ENCODE measurements at places on chromosomes 4 and X.

DNA sequence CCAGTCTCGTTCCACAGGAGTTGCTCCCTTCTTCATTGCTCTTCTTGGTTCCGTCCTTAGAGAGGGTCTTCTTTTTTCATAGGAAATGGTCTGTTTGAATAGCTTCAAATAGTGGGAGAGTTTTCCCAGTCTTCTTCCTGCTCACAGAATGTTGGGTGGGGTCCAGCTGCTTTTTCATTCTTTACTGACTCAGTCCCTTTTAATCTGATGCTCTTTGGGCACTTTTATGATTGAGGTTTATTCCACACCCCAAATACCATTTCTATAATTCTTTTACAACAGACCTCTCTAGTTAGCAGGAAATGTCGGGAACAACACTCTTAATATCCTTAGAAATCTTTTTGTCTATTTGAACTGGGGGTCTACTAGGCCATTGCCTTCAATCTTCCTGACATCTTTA is 239.5 kb downstream of the PRDM5 start:
- no peak for DNase-seq

DNA sequence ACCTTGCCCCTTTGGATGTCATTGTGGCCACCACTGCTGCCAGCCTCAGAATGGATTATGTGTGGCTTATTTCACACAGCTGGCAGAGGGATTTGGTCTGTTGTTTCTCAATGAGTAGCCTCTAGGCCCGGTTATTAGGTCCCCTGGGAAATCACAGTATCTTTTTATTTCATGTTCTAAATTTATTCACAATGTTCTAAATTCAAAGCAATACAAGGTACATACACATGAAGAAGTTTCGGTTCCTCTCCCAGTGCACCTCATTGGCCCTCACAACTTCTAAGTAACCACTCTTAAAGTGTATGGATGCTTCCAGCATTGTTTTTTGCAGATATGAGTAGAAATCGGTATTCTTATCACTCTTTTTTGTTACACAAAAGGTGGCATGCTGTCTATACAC is 262.7 kb downstream of the RCHY1 start:
- DNase-seq: no peak

DNA sequence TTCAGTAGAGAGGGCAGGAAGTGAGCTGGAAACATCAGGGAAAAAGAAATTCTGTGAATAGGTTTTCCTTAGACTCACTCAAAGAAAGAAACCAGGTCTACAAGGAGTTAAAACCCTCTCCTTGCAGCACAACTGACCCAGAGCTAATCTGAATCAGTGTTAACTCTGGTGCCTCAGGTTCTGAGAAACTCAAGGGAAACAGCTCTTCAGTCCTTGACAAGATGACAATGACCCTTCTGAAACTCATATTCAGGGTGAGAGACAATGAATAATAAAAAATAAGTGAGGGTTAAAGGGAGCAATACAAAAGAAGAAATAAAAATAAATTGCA is 903.6 kb downstream of the STPG2 start:
- no peak for DNase-seq

GRCh38 chrX:15790769-15791290 is 546 bp downstream of the ZRSR2 start:
- DNase-seq: no peak

GRCh38 chr4:83268491-83268890 is 16.1 kb downstream of the COQ2 start:
- no peak for DNase-seq

- DNase-seq: no peak
Measured at GRCh38 chrX:155070663-155070974, 317 bp downstream of the CMC4 start.

DNA sequence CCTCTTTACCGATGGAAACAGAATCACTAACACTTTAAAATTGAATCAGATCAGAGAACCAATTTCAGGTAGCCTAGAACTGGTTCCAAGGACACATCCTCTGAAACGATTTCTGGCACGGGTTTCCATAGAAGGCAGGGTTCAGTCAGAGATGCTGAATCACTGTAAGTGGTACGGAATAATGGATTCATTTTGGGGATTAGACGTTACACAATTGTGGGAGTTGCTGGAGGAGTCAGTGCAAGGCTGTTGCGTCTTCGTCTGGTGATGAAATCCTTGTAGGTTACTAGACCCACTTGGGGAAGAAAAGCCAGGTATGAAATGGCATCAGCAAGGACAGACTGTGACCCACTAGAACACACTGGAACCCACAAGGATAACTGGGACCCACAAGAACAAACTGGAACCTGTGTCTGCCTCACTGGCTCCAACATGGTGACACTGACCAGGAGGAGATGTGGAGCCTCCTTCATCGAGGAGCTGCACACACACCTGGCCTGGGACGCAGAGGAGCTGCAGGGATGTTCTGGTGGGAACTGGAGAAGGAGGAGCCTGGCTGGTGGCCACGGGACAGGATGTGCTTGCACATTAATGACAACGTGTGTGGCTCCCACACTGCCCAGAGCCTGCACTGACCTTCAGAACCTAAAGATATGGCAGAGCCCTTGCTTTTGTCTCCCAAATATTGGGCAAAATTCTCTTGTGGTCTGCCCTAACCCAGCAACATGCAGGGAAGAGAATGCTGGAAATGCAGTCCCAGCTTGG is 105.1 kb downstream of the TRAPPC11 start:
- DNase-seq: no peak

- DNase-seq: peak; percentile 63
Measured at GRCh38 chrX:154396973-154397887, 947 bp upstream of the RPL10 start.

DNA sequence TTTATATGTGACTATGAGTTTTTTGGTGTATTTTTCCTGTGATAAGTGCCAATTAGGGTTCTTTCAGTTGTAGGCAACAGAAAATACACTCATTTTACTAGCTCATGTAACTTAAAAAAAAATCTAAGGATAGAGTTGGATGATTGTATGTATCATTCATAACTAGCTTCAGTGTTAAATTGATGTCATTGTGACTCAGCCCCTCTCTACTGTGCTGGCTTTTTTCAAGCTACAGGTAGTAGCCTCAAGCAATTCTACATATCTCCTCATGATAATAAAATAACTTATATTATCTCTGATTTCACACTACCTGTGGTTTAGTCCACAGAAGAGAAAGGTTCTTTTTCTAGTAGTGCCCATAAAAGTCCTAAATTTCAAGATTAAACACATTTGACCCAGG is 11.9 kb downstream of the WDR17 start:
- DNase-seq: no peak

- no peak for DNase-seq
Measured at GRCh38 chr4:117773064-117773936, 261.0 kb upstream of the NDST3 start.

DNA sequence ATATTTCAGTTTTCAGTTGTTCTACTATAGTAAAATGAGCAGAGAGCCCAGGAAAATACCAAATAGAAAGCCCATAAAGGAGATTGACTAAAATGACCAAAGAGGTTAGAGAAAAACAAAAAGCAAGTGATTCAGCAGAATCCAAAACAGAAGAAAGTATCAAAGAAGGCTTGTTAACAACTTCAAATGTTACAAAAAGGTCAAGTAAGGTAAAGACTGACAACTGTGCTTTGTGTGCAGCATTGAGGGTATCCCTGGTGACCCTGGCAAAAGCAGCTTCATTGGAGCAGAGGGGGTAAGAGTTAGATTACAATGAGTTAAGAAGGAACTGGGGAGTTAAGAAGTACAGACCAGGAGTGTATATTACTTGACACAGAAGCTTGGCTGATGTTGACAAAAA is 317.9 kb downstream of the OPHN1 start:
- DNase-seq: no peak

- no peak for DNase-seq
Measured at GRCh38 chrX:33211356-33212260, at the start of gene DMD. TSS of gene DMD (minus strand) at chrX:33211549. CDS start at chrX:33211312, 237 bp downstream.

GRCh38 chr4:27096142-27096824 is 235.6 kb downstream of the STIM2 start:
- no peak for DNase-seq

GRCh38 chr4:14338585-14339265 is 663.6 kb upstream of the CPEB2 start:
- DNase-seq: no peak

DNA sequence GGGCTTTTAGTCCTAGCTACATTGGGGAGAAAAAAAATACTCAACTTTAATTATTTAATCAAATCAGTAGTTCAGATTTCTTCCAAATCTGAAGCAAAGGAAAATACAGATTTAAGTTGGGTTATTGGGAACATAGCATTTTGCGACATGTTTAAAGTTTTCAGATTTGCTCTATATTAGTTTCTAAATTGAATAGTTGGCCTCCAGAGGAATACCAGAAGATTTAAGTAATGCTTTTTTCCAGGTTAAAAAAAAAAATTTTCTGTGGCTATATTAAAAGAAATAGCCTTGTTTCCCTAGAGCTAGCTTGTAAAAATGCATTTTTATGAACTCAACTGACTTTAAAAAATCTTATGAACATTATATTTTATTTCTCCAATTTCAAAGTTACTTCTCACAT is 115.9 kb downstream of the DDX53 start:
- no peak for DNase-seq

DNA sequence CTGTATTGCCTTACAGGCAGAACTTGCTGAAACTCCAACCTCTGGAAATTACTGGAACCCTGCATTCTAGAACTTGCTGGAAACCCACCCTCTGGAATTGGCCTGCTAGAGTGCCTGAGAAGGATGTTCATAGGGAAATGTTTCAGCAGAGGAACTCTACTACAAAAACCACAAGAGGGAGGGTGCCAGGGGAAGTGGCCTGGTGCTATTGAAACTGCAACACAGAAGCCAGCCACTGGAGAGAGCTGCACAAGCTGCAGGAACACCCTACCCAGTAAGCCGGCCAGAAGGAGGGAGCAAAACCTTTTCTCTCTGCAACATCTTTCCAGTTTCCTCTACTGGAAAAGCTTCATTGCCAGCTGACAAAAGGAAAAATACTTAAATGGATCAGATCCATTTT is 2.5 kb upstream of the BRWD3 start:
- DNase-seq: no peak

- DNase-seq: peak; percentile 27
Measured at GRCh38 chrX:74383611-74384010, 37.7 kb upstream of the SLC16A2 start.

DNA sequence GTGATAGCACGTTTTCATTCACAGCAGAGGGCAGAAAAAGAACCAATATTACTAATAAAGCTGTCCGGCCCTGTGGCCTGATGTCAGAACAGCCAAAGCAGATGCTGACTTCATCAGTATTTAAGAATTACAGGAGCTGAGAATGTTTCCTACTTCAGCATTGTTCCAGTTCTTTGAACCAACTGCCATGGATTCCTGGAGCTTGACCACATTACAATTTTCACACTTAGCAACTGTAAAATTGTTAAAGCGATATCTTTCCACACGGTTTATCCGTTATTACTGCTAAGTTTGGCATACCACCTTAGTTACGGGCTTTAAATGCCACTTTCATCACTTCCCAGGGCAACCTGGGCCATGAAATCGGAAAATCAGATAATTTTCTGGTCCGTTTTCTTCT is 118.2 kb downstream of the EPHA5 start:
- DNase-seq: no peak

- no peak for DNase-seq
Measured at GRCh38 chrX:131831185-131831520, 191.9 kb upstream of the STK26 start.

GRCh38 chr4:83356899-83357661 is 22.4 kb upstream of the HPSE start:
- no peak for DNase-seq

- no peak for DNase-seq
Measured at GRCh38 chr4:10279261-10279660, 162.7 kb upstream of the WDR1 start.

GRCh38 chr4:74999714-75000309 is 66.9 kb downstream of the PARM1 start:
- DNase-seq: no peak

- DNase-seq: no peak
Measured at GRCh38 chr4:8255698-8256441, 13.7 kb upstream of the HTRA3 start.

GRCh38 chrX:131812847-131813825 is 210.0 kb upstream of the STK26 start:
- DNase-seq: no peak

DNA sequence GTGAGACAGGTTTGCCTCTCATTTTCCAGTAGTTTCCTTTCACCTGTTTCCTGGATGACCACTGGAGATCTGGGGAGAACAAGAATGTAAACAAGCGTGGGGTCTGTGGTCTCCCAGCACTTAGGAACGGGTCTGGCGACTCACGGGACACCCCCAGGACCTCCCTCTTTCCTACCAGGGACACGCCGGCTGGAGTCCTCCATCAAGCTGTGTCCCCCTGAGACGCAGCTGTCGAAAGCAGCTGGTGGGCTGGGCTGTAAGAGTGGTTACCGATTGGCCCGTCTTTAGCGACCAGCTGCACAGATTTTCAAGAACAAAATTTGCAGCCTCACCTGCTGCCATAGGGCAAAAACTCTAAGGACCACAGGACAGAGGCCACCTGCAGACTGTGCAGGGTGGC is 11.9 kb downstream of the LRPAP1 start:
- no peak for DNase-seq

- DNase-seq: no peak
Measured at GRCh38 chrX:118520216-118521206, 24.9 kb downstream of the DOCK11 start.

DNA sequence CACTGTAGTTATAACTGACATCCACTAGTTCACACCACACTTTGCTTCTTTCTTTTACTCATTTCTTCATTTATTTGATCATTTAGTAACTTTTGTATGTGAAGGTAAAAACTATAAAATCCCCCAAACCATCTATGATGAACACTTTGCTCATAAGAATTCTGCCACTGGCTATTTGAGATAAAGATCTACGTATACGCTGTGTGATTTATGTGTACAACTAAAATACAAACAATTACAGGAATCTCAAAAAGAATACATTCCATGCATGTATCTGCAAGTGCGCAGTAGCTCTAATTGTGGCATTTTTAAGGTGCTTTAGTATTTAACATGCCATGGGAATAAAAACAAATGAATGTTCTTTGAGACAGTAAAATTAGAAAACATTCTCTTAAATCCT is 156.9 kb upstream of the NAP1L5 start:
- DNase-seq: no peak

- DNase-seq: no peak
Measured at GRCh38 chr4:54281054-54281766, 52.1 kb downstream of the PDGFRA start.

DNA sequence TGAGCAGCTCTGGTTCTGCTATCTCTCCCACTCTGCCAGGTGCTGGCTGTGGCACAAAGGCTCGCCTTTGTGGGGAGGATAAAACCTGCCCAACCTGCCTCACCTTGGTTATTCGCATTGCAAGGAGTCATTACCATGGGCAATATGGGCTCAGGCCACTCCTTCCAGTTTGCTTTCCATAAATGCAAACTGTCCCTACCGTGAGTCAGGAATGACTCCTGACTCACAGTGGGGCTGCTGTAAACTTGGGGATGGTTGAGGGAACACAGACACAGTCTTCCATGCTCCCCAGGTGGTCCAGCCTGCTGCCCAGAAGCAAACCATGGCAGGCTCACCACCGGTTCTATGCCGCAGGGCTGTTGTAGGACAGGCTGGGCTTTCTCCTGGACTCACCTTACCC is 36.1 kb downstream of the COQ2 start:
- no peak for DNase-seq

DNA sequence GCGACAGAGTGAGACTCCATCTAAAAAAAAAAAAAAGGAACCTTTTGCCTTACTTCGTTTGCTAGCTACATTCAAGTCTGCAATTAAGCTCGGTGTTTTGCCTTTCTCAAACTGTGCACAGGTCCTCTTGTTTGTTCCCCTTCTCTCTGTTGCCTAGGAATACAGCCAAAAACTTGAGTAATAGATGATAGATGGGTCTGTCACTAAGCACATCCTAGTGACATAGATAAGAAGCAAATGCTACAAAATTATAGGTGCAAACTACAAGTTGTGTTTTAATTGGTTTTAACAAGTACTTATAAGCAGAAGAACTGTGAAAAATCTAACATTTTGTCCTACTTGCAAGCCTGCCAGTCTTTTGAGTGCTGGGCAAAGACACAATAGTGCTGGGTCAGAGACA is 95.2 kb downstream of the SNCA start:
- DNase-seq: no peak
